ENCODE measurements at places on chromosomes 16 and 17. TPM values are rescaled to one million over a fixed set of nuclear protein-coding genes. Genes with fewer than 3 reads are reported as not detected.
A peak's percentile ranks its signal among the peaks of the same experiment; 100 is the strongest.

GDPD1 gene
- total RNA-seq: 2.6 TPM

DNA sequence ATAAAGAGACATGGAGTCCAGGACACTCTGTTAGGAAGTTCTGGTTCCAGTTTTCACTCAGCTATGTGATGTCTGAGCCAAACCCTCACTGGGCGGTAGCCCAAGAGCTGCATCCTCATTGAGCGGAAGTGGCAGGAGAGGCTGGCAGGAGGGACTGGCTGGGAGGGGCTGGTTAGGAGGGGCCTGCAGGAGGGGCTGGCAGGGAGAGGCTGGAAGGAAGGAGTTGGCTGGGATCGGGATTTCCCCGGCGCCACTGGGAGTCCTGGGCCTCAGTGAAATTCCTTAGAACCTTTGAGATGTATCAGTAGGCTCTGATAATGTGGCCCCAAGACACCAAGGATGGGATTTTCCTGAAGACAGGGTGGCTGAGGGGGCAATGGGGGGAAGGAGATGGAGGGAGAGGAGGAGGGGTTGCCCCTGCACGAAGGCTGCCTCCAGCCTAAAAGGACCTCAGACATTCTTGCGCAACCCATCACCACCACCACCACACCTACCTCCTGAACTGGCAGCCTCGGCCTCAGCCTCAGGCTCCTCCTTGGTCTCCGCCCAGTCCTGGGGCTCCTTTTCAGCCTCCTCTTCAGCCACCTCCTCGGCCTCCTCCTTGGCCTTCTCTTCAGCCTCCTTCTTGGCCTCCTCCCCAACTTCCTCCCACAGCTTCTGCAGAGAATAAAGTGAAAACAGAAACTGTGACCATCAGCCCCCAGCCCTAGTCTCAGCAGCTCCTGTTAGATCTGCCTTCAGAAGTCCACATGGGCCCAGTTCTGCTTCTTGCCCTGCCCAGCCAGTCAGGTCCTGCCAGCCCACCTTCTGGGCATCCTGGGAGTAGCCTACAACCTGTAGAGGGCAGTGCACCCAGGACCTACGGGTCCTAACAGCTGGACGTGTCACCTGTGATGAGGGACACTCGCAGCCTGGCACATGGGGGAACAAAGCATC lies 31.7 kb downstream of the CNGB1 start:
- peak; percentile 20 for DNase-seq

DNA sequence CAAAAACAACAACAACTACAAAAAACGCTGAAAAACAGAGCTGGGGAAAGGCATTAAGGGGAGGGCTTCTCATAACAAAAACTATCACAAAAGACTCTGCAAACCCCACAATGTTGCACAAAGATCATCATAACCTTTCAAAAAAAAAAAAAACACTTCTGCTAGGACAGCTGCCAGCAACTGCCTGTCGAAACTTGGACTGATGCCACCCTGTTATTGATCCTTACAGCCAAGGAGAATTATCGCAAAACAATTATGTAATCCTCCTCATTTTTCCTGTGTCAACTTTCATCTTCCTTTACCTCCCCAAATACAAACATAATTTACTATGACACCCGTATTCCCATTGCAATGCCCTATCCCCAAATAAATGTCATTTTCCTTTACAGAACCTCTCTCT lies 9.3 kb downstream of the CCDC40 start:
- DNase-seq: no peak

DNA sequence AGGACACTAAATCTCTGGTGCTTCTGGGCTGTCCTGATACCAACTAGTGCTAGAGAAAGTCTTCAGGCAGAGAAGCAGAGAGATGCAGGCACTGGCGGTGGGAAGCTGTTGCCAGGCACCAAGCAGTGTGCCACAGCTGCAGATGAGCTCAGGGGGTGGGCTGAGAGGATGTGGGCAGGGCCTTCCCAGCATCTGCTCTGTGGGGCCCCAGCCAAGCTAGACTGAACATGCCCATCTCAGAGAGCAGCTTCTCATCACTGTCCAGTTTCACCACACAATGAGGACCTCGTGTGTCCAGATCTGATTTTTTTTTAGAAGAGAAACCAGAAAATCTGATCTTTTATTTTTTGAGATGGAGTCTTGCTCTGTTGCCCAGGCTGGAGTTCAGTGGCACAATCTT lies 17.1 kb downstream of the PSKH1 start:
- peak; percentile 46 for DNase-seq

- DNase-seq: no peak
These were observed 144.2 kb downstream of the IRF8 start for GRCh38 chr16:86042996-86043725.

DNA sequence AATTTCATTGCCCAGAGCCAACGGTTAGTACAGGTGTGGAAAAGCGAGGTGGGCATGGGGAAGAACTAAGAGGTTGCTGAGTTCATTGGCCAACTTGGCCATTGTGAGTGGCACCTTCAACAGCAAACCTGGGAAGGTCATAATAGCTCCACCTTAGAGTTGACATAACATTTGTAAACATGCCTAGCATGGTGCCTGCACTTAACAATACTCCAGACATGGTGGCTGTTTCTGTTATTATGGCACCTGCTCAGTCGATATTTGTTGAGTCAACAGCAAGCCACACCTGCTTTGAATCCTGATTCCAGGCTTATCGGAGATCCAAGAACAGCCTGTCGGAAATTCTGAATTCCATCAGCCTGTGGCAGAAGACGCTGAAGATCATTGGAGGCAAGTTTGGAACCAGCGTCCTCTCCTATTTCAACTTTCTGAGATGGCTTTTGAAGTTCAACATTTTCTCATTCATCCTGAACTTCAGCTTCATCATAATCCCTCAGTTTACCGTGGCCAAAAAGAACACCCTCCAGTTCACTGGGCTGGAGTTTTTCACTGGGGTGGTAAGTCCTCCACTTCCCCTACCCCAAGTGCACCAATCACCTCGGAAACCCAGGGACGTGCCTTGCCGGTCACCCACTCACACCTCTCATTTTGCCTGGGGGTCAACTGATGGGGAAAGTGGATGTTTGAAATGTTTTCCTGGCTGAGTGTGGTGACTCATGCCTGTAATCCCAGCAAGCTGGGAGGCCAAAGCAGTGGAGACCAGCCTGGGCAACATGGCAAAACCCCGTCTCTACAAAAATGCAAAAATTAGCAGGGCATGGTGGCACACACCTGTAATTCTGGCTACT lies 46.0 kb downstream of the TMC5 start:
- DNase-seq: no peak

DNA sequence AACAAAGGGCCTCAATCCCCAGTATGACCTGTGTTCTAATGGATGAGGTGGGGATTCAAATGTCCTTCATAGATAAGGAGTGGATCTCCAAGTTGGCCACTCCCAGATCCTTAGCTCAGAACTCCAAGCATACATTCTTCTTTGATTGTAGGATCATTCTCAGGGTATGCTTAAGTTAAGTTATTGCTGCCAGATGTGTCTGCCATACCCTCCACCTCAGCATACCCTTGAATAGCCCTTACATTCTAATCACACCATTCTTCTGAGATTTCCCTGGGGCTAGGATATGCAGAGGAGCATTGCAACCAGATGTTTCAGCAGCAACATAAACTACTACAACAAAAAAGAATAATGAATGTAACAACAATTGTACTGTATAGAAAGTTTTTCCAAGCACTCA lies 1.6 kb upstream of the KRTAP2-4 start:
- peak; percentile 57 for DNase-seq

- DNase-seq: no peak
These were observed 4.3 kb upstream of the KRT12 start for GRCh38 chr17:40871316-40871715.

CD300LB gene
- total RNA-seq: not detected

DNA sequence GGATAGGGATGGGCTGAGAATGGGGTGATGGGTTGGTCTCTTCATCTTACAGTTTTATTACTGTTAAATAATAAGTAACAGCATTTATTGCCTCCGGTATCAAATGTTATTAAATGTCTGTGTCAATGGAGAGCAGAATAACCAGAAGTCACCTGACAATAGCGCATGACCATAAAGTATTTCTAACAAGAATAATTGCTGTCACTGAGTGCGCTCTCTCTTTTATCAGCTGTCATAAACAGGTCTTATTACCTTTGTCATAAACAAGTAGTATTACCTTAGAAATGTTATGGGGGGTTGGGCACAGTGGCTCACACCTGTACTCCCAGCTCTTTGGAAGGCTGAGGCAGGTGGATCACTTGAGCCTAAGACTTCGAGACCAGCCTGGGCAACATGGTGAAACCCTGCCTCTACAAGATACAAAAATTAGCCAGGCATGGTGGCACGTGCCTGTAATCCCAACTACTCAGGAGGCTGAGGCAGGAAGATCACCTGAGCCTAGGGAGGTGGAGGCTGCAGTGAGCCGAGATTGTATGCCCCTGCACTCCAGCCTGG lies 120.6 kb downstream of the MAP2K6 start:
- DNase-seq: no peak

CACNG1 gene
- total RNA-seq: not detected

GRCh38 chr17:61461967-61462718 lies 9.9 kb downstream of the TBX4 start:
- peak; percentile 20 for DNase-seq

CD300LF gene
- not detected for total RNA-seq

GRCh38 chr16:745739-746138 lies 4.9 kb upstream of the CIAO3 start:
- no peak for DNase-seq

- DNase-seq: peak; percentile 33
These were observed 309.0 kb upstream of the PMFBP1 start for GRCh38 chr16:72480911-72481310.

- DNase-seq: no peak
These were observed 35.0 kb downstream of the SNX29 start for GRCh38 chr16:12011565-12011964.

DNA sequence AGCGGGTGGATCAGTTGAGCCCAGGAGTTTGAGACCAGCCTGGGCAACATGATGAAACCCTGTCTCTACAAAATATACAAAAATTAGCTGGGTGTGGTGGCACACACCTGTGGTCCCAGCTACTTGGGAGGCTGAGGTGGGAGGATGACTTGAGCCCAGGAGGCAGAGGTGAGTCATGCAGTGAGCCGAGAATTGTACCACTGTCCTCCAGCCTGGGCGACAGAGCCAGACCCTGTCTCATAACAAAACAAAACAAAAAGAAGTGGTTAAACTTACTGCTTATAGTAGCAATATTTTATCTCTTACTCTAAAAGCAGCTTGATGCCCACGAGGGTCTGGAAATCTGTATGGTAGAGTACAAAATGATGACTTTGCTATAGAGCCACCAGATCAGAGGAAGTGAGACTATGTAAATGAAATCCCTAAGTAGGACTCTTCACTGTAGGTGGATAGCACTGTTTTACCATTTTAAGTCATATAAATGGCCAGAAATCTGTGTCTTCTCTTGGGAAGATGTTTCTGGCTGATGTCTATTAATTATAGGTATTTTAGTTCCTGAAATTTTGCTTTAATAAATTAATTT lies 60.4 kb upstream of the MRC2 start:
- no peak for DNase-seq

GUCY2D gene
- total RNA-seq: under 0.01 TPM

GRCh38 chr17:4596636-4597380 lies 12.5 kb downstream of the SMTNL2 start:
- DNase-seq: no peak

PRSS21 gene
- 0.32 TPM for total RNA-seq

ARL17A gene
- 13.0 TPM for total RNA-seq

MATCAP1 gene
- total RNA-seq: 9.9 TPM

DNA sequence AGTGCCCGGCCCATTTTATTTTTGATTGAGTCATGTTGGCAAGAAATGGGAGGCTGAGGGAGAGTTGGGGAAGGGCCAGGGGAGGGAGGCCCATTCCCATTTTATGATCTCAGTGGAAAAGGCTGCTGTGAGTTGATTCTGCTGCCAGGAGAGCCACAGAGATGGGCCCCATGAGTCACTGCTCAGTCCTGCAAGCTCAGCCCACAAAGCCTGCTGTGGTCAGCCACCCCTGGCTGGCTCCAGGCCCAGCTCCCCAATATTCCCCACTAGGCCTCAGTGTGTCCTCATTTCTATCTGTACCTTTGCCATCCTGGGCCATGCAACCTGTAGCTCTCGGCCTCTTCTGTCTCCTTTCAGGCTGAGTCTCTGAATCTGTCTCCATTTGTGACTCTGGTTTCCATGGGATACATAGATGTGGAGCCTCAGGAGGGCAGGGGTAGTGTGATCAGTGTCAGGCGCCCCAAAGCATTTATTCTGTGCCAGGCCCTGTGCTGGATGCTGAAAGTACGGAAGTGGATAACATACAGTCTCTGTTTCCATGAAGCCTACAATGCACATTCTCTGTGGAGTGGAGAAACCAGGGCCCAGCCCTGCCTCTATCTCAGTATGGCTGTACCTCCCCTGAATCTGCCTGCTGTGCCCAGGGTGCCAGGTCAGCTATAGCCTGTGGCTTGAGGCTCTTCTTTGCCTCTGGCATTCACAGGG lies 1.9 kb upstream of the PLEKHG4 start:
- peak; percentile 99 for DNase-seq

MYH3 gene
- total RNA-seq: 0.43 TPM

DNA sequence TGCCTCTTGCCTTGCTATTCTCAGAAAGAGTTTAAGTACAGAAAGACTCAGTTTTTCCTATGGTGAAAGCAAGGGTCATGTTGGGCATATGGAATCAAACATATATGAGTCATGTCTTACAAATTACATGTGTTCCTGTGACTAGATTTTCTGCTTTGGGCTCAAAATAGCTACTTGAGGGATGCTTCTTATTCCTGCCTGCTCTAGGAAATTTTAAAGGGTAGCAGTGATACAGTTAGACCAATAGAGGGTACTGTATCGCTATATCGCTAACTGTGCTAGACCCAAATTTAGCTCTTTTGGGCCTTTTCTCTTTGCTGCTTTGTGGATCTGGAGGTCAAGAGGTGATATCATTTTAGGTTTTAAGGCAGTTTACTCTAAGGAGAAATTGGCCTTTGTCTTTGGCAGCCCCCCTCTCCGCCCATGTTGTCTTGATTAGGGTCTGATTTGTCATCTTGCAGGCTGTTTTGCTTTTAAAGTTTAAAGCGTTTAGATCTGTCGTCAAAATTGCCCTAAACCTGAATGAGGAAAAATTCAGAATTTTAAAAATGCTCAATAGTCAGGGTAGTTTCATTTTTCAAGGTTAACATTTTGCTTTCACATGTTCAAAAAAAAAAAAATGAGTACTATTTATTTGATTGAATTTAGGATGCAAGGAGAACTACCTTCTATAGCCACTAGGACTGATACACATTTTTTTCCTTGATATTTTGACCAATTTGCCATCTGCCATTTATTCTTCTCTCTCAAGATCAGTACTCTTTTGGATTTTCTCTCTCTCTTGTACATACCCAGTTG lies 8.8 kb downstream of the NFATC3 start:
- peak; percentile 44 for DNase-seq

- DNase-seq: peak; percentile 71
These were observed 8.3 kb downstream of the AXIN2 start for GRCh38 chr17:65553009-65553645.

CES3 gene
- total RNA-seq: not detected

HID1 gene
- 3.5 TPM for total RNA-seq

- peak; percentile 24 for DNase-seq
These were observed 12.3 kb downstream of the CHMP6 start for GRCh38 chr17:81003711-81004475.

Data from fibroblast of villous mesenchyme (primary cell).